Mammary microvascular endothelial cell (primary cell): ENCODE measurements at places on chromosomes 5 and 9. TPM values are rescaled to one million over a fixed set of nuclear protein-coding genes. Genes with fewer than 3 reads are reported as not detected.

OR13D1 gene
- total RNA-seq = not detected in 2 replicates

ZNF474 gene
- not detected in 2 replicates for total RNA-seq

PPIC gene
- total RNA-seq = 32.8 and 37.0 TPM in 2 replicates

VAV2 gene
- 12.6 and 12.8 TPM in 2 replicates for total RNA-seq

PLPP1 gene
- total RNA-seq = 40.6 and 44.9 TPM in 2 replicates

TTF1 gene
- total RNA-seq = 9.9 and 10.5 TPM in 2 replicates

AJM1 gene
- 0.93 and 1.5 TPM in 2 replicates for total RNA-seq

LURAP1L gene
- total RNA-seq = 1.9 and 2.9 TPM in 2 replicates

ADGRV1 gene
- not detected in 2 replicates for total RNA-seq

CYLC2 gene
- total RNA-seq = not detected in 2 replicates

PAEP gene
- not detected in 2 replicates for total RNA-seq

OSMR gene
- total RNA-seq = 7.3 and 8.2 TPM in 2 replicates

CCDC192 gene
- not detected in 2 replicates for total RNA-seq

LHX6 gene
- 16.9 and 17.3 TPM in 2 replicates for total RNA-seq

DIPK1B gene
- total RNA-seq = 151 and 161 TPM in 2 replicates

AQP7 gene
- total RNA-seq = 0.07 TPM in 1 of 2 replicates, not detected in the other

SPATA31A3 gene
- not detected in 2 replicates for total RNA-seq

C5 gene
- total RNA-seq = 0.54 and 1.7 TPM in 2 replicates

ATP10B gene
- not detected in 2 replicates for total RNA-seq

PCDHGB7 gene
- total RNA-seq = 3.1 and 5.3 TPM in 2 replicates

NME5 gene
- 0.07 and 0.39 TPM in 2 replicates for total RNA-seq

SLC36A3 gene
- total RNA-seq = not detected in 2 replicates

BAAT gene
- total RNA-seq = not detected in 2 replicates

CTSV gene
- total RNA-seq = 1.3 and 2.2 TPM in 2 replicates

CARD9 gene
- total RNA-seq = under 0.01 and 0.60 TPM in 2 replicates

LRRC19 gene
- total RNA-seq = not detected in 2 replicates

IFNA21 gene
- not detected in 2 replicates for total RNA-seq

TRIM36 gene
- total RNA-seq = 1.5 and 1.7 TPM in 2 replicates

PCDHB14 gene
- 0.20 and 0.30 TPM in 2 replicates for total RNA-seq

FAT2 gene
- total RNA-seq = not detected in 2 replicates

GNE gene
- 15.5 and 18.8 TPM in 2 replicates for total RNA-seq

IL4 gene
- total RNA-seq = not detected in 2 replicates

PKN3 gene
- 29.7 and 33.2 TPM in 2 replicates for total RNA-seq

ACTBL2 gene
- 0.10 TPM in 1 of 2 replicates, not detected in the other for total RNA-seq

EEIG1 gene
- total RNA-seq = 3.1 and 19.4 TPM in 2 replicates

CARD19 gene
- 64.6 and 70.3 TPM in 2 replicates for total RNA-seq

ZNF366 gene
- total RNA-seq = 14.1 and 16.4 TPM in 2 replicates

PCDHA9 gene
- 0.13 TPM in 1 of 2 replicates, not detected in the other for total RNA-seq

PCDHA2 gene
- 0.10 TPM in 1 of 2 replicates, not detected in the other for total RNA-seq

STKLD1 gene
- 0.49 TPM in 1 of 2 replicates, not detected in the other for total RNA-seq

ADAM19 gene
- total RNA-seq = 4.3 and 5.0 TPM in 2 replicates

IL5 gene
- not detected in 2 replicates for total RNA-seq

PPP1R2B gene
- 0.05 and 0.07 TPM in 2 replicates for total RNA-seq

FOXI1 gene
- not detected in 2 replicates for total RNA-seq
